Aorta (tissue), 5 donors: ENCODE measurements at places on chromosomes 13 and 19. TPM values are rescaled to one million over a fixed set of nuclear protein-coding genes. Genes with fewer than 3 reads are reported as not detected.
A peak's percentile ranks its signal among the peaks of the same experiment; 100 is the strongest.

GRCh38 chr13:38530492-38530891, 156.4 kb upstream of the FREM2 start:
- no peaks in the 10 kb centered on the region for H3K27me3 ChIP-seq
- DNase-seq = no peak
- no peaks in the 10 kb centered on the region for H3K36me3 ChIP-seq
- no peak overlapping the region for H3K27ac ChIP-seq
- H3K4me3 ChIP-seq = no peak overlapping the region
- H3K4me1 ChIP-seq = no peaks in the 10 kb centered on the region

GRCh38 chr19:35038623-35039512, 2.7 kb upstream of the HPN start:
- no peaks in the 10 kb centered on the region for H3K27me3 ChIP-seq
- H3K4me3 ChIP-seq = no peak overlapping the region
- H3K27ac ChIP-seq = no peak overlapping the region
- no peaks in the 10 kb centered on the region for H3K36me3 ChIP-seq
- no peaks in the 10 kb centered on the region for H3K4me1 ChIP-seq

DNA sequence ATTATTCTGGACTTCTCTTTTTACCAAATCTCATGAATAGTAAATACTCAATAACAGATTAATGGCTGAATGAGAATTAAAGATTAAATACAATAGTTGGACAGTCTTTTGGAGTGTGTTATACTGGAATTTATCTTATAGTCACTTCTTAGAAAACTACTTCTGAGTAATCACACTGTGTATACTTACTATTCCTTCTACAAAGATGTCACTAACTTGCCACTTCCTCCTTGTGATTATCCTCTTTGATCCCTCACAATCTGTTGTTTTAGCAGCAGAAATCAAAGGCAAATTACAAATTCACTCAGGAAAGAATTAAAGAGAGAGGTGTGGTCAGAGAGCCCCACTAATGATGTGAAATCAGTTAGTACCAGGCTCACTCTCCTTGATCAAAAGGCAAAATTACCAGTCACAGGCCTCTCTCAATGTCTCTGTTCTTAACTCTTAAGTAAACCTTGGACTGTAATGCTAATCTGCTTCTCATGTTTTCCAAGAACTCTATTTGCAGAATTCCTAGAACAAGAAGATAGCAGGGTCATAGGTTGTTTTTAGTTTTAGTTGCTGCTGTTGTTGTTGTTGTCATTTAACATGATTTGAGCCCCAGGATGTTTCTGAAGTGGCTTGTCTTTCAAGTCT, 37.3 kb upstream of the FNDC3A start:
- no peaks in the 10 kb centered on the region for H3K36me3 ChIP-seq
- no peak overlapping the region for H3K27ac ChIP-seq
- no peaks in the 10 kb centered on the region for H3K27me3 ChIP-seq
- no peaks in the 10 kb centered on the region for H3K4me1 ChIP-seq
- no peak overlapping the region for H3K4me3 ChIP-seq

- no peak overlapping the region for H3K4me3 ChIP-seq
- peak; percentile 74 for DNase-seq
- no peaks in the 10 kb centered on the region for H3K27me3 ChIP-seq
- no peak overlapping the region for H3K27ac ChIP-seq
- H3K36me3 ChIP-seq = no peaks in the 10 kb centered on the region
- H3K4me1 ChIP-seq = no peaks in the 10 kb centered on the region
These were observed 2.1 kb downstream of the CILP2 start for GRCh38 chr19:19540064-19540714.

DNA sequence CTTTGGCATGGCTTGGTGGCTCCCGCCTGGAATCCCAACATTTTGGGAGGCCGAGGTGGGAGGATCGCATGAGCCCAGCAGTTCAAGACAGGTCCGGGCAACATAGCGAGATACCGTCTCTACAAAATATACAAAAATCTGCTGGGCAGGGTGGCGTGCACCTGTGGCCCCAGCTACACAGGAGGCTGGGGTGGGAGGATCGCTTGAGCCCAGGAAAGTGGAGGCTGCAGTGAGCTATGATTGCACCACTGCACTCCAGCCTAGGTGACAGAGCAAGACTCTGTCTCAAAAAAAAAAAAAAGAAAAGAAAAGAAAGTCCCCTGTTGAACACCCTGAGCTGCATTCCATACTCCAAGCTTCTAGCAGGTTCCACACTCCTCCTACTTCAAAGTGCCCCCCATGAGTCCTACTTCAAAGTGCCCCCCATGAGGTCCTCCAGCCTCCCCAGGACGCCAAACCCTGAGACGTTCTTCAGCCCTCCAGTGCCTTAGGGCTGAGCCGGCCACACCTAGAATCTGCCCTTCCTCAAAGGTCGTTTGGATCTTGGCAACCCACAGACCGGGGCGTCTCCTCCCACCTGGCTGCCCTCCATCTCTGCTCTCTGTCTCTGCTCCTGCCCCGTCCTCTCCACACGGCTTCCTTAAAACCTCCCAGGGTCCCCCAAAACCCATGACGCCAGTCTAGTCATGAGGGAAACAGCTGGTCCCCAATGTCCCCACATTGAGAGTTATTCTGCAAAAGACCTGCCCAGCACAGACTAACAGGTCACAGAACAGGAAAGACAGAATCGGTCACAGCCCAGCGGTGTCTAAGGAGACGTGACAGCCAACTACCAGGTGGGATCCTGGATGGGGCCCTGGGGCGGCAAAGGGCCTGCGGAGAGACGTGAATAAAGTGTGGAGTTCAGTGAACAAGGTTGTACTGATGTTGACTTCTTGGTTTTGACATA, 4.8 kb downstream of the TJP3 start:
- no peaks in the 10 kb centered on the region for H3K36me3 ChIP-seq
- H3K4me1 ChIP-seq = no peaks in the 10 kb centered on the region
- no peak overlapping the region for H3K27ac ChIP-seq
- H3K27me3 ChIP-seq = no peaks in the 10 kb centered on the region
- no peak for DNase-seq

DNA sequence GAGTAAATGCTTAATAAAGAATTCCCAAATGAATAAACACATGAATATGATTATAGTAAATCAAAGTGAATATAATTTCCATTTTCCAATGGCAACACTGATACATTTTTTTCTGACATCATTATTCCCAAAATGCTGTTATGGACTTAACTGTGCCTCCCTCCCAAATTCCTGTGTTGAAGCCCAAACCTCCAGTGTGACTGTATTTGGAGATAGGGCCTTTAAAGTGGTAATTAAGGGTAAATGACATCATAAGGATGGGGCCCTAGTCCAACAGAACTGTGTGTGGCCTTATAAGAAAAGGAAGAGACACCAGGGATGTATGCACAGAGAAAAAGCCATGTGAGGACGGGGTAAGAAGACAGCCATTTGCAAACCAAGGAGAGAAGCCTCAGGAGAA, 19.1 kb upstream of the CCNA1 start:
- H3K27ac ChIP-seq = no peak overlapping the region
- no peaks in the 10 kb centered on the region for H3K27me3 ChIP-seq
- no peak for DNase-seq
- no peaks in the 10 kb centered on the region for H3K36me3 ChIP-seq
- no peaks in the 10 kb centered on the region for H3K4me1 ChIP-seq
- no peak overlapping the region for H3K4me3 ChIP-seq

DNA sequence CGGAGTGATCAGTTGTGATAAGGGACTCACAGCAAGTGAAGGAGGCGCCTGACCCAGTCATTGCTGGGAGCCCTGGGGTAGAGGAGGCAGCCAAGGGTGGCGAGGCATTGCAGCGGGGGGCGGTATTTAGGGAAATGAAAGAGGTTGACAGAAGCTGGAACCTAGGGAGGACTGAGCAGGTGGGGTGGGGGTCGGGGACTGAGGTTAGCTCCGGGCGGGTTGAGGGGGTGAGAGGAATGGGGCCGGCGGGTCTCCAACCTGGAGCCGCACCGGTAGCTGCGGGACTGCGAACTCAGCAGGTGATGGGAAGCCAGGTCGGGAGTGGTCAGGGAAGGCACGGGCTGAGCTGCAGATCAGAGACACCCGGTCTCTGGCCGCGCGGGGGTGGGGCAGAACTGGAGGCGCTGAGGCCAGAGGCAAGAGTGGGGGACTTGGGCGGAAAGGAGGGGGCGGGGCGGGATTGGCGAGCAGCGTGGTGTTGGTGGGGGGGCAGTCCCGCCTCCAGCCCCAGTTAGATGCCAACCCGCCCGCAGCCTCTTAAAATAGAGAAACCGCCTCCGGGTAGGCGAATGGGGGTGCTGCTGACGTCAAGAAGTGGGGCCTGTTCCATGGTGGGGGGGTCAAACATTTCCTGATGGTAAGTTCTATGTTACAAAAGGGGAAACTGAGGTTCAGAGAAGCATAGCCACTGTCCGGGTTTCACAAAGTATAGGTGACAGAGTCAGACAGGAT, 1.5 kb downstream of the MAST3 start:
- H3K27me3 ChIP-seq = no peaks in the 10 kb centered on the region
- peak overlapping the region; percentile 10 for H3K4me3 ChIP-seq
- H3K27ac ChIP-seq = no peak overlapping the region
- H3K36me3 ChIP-seq = no peaks in the 10 kb centered on the region

DNA sequence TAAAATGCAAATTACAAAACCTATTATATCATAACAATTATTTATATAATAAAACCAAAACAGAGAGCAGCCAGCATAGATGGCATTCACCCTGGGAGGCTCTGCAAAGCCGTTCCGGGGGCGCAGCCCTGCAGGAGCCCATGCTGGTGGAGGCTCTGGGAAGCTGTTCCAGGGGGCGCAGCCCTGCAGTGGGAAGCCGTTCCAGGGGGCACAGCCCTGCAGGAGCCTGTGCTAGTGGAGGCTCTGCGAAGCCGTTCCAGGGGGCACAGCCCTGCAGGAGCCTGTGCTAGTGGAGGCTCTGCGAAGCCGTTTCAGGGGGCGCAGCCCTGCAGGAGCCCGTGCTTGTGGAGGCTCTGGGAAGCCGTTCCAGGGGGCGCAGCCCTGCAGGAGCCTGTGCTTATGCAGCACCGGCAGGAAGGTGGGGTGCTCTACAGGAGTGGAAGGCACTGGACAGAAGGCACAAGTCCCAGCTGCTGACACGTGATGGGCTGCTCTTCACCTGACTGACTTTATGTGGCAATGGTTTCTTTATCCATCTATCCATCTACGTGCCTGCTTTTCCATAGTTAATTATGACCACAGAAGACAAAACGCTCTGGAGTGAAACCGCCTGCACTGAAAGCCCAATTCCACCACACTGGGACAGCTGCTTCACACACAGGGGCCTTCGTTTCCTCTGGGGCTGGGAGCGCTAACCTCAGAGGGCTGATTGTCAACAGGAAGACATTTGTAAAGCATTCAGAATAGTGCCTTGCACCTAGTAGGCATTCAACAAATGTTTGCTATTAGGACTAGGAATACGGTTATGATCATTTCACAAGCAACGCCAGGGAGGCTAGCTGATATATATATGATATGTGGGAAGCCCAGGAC, 23.7 kb downstream of the PCID2 start:
- peaks cover 6% of the 10 kb centered on the region for H3K36me3 ChIP-seq
- no peak overlapping the region for H3K27ac ChIP-seq
- no peaks in the 10 kb centered on the region for H3K4me1 ChIP-seq
- no peaks in the 10 kb centered on the region for H3K27me3 ChIP-seq

DNA sequence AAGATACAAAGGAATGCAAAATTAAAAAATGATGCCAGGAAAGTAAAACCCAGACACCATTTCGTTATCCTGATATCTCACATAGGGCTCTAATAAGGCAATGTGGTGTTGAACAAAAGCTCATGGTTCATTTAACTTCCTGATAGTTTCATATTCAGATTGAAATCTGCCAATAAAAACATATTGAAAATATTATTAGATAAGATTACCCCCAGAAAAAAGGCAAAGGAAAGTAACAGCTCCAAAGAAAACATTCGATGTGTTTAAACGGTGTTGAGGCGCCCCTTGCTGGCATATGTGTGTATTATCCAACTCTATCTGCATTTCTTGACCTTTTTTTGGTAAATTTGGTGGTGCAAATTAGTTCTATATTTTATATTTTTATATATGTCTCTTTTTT, 75.9 kb downstream of the ESD start:
- H3K27me3 ChIP-seq = no peaks in the 10 kb centered on the region
- no peak overlapping the region for H3K27ac ChIP-seq
- no peak overlapping the region for H3K4me3 ChIP-seq
- no peaks in the 10 kb centered on the region for H3K36me3 ChIP-seq
- no peaks in the 10 kb centered on the region for H3K4me1 ChIP-seq

DNA sequence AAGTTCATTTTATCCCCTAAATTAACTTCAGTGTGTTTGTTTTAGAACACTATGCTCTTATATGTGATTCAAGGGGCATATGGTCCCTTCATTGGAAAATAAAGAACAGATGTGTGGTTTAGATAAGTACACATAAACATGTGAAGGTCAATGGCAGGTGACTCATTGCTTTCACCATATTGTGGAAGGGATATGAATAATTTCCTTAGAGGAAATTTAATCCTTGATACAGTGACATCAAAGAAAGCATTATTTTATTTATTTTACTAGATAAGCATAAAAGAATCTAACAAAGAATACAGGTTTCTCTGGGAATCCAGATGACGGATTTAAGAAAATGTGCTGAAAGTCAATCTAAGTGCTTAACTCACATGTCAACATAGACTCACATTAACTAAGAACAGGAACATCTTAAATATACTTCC, 373.5 kb downstream of the KCTD12 start:
- DNase-seq = no peak
- peaks cover 7% of the 10 kb centered on the region for H3K4me1 ChIP-seq
- no peak overlapping the region for H3K4me3 ChIP-seq
- H3K27ac ChIP-seq = no peak overlapping the region
- H3K36me3 ChIP-seq = no peaks in the 10 kb centered on the region

GRCh38 chr19:55600662-55601028, 557 bp downstream of the ZNF524 start:
- H3K36me3 ChIP-seq = peaks cover 1% of the 10 kb centered on the region
- DNase-seq = no peak
- H3K27me3 ChIP-seq = no peaks in the 10 kb centered on the region
- H3K27ac ChIP-seq = peak overlapping the region; percentile 45
- H3K4me3 ChIP-seq = peak overlapping the region; percentile 72

- H3K4me3 ChIP-seq = no peak overlapping the region
- H3K4me1 ChIP-seq = no peaks in the 10 kb centered on the region
- no peaks in the 10 kb centered on the region for H3K27me3 ChIP-seq
- no peaks in the 10 kb centered on the region for H3K36me3 ChIP-seq
These were observed 37.0 kb upstream of the CCNA1 start for GRCh38 chr13:36395280-36395679.

DNA sequence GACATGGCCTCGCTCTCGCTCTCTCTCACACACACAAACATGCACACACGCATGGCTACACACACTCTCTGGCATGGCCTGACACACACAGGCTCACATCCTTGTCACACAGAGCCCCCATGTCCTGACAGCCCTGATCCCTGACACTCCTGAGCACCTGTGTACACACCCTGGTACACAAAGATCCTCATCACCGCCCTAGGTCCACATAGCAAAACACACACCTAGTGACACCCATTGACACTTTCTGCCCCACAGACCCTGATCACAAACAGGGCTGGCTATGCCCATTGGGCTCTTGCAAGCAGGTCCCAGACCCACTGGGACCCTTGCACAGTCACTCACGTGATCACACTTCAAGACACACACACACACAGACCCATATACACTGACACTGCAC, 4.0 kb upstream of the NFIX start:
- no peaks in the 10 kb centered on the region for H3K4me1 ChIP-seq
- no peak overlapping the region for H3K4me3 ChIP-seq
- no peaks in the 10 kb centered on the region for H3K27me3 ChIP-seq
- DNase-seq = no peak
- H3K36me3 ChIP-seq = no peaks in the 10 kb centered on the region
- H3K27ac ChIP-seq = no peak overlapping the region

TMEM238 gene
- 0.94 TPM for total RNA-seq

GPR18 gene
- total RNA-seq = 0.24 TPM

ETV2 gene
- 1.2 TPM for total RNA-seq

ACP7 gene
- total RNA-seq = not detected

ATXN8OS gene
- total RNA-seq = not detected

DDX49 gene
- 25.0 TPM for total RNA-seq
